ENCODE measurements at places on chromosomes 2 and 18.

- DNase-seq, result no peak
These were observed 88.9 kb upstream of the CYP26B1 start for GRCh38 chr2:72236445-72237067.

GRCh38 chr2:165686800-165687199, 107.2 kb downstream of the GALNT3 start:
- no peak for DNase-seq

- DNase-seq, result no peak
These were observed 221.8 kb downstream of the MREG start for GRCh38 chr2:215791481-215791937.

- DNase-seq, result no peak
These were observed 312.8 kb downstream of the EXOC6B start for GRCh38 chr2:72513011-72513410.

GRCh38 chr18:36309436-36310391, 12.2 kb downstream of the FHOD3 start:
- no peak for DNase-seq

Data from activated gamma-delta T cell (primary cell).